Right lung (tissue), 10 donors: ENCODE measurements at places on chromosomes 13 and 19.

GRCh38 chr19:31351855-31352195, 2.6 kb upstream of the TSHZ3 start:
- peak; percentile 44 for DNase-seq

GRCh38 chr13:112657850-112658445, 31.9 kb upstream of the ATP11A start:
- DNase-seq = peak; percentile 21

DNA sequence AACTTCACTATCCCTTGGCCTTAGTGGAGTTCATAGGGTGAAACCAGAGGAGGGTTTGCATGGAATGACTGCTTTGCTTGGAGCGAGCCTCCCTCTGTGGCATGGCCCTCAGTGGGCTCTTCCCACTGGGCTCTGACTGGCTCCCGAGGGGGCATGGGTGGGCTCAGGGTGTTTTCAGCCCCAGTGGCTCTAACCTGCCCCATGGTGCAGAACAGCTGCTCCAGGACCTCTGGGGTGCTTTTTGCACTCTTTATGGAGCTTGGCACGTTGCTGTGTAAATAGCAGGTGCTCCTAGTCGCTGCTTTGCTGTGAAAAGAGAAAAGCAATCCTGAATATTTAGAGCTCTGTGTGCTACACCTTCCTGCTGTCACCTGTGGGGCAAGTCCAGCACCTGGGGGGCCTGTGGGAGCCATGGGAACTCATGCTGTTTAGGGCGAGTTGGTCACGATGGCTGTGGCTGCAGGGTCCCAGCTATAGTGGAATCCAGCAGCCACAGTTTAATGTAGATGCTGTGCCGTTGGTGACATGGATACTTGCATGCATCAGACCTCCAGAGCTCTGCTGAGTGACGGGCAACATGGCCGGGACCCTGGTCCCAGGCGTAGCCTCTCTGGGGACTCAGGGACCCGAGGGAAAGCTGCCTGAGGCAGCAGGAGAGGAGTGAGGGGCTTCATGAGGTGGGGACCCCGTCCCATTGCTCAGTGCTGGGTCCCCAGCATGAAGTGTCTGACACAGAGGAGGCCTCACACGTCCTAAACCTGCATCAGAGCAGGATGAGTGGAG, 14.3 kb upstream of the MCF2L start:
- DNase-seq = no peak

DNA sequence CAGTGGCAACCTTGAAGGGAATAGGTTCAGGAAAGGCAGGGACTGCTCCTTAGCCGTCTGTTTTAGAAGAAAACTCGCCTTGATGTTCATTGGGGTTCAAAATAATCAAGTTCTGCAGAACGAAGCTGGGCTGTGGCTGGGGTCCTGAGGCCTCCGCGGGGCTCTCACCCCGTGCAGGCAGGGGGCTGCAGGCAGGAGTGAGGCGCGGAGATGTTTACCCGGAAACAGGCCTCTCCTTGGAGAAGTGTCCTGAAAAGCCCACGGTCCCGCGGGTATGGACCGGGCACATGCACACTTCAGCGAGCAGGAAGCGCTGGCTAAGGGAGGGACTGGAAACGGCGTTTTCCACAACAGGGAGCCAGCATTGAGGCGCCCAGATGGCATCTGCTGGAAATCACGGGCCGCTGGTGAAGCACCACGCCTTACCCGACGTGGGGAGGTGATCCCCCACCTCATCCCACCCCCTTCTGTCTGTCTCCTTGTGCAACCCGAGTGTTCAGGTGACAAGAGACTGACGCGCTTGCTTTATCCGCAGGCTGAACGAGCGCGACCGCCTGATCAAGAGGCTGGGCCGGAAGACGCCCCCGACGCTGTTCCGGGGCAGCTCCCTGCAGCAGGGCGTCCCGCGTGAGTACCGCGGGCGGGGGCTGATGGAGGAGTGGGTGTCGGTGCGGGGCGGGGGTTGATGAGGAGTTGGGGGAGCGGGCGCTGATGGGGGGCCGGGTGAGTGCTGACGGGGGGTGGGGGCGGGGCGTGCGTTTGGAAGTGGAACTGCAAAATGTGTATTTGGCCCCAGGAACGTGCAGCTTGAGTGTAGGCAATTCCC, 39.6 kb downstream of the SHISA2 start:
- DNase-seq = peak; percentile 76

- no peak for DNase-seq
Observed at GRCh38 chr19:6374161-6374709, 1.5 kb downstream of the PSPN start.

GRCh38 chr19:35022460-35022859, 7.8 kb upstream of the SCN1B start:
- no peak for DNase-seq

DNA sequence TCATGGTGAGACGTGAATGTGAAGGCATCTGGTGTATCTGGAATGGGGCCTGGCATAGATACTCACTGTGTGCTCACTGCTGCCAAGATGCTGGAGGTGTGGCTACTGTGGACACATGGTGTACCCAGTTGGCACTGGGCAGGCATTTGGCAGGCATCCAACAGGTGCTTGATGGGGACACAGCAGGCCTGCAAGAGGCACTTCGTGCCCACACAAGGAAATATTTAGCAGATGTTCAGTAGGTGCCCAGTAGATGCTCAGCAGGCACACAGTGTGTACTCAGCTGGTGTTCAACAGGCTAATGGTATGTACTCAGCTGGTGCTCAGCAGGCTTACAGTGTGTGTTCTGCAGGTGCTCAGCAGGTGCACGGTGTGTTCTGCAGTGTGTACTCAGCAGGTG, 14.2 kb downstream of the CRTC1 start:
- no peak for DNase-seq

DNA sequence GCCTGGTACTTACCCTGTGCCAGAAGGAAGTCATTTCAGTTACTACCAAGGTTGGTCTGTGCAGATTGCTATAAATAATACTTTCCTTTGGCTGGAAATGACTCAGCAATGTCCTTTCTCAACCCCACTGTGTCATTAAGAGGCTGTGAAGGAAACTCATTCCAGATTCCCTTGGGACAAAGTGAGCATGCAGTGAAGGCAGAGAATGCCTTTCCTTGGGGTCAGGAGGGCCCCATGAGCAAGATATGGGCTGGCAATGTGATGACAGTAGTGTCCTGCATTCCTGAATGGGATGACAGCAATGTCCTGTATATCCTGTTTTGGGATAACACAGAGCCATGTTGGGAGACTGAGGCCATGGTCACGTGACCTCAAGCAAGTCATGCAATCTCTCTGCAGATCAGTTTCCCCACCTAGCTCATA, 213.1 kb upstream of the TMTC4 start:
- no peak for DNase-seq

DNA sequence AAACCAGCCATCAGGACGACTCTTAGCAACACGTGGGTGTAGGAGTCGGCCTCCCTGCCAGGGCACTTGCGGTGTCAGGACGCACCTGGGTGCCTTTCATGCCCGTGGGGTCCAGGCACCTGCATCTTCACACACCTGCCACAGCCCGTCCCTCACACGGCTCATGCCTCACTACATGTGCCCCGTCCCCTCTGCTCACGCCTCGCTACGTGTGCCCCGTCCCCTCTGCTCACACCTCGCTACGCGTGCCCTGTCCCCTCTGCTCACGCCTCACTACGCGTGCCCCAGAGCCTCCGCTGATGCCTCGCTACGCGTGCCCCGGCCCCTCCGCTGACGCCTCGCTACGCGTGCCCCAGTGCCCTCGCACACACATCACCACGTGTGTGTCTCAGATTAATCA, 58.0 kb upstream of the F7 start:
- DNase-seq = no peak

- no peak for DNase-seq
Observed at GRCh38 chr13:43363156-43363953, 340.0 kb downstream of the DNAJC15 start.

GRCh38 chr19:35773020-35773806, 2.2 kb upstream of the ARHGAP33 start:
- DNase-seq = no peak

DNA sequence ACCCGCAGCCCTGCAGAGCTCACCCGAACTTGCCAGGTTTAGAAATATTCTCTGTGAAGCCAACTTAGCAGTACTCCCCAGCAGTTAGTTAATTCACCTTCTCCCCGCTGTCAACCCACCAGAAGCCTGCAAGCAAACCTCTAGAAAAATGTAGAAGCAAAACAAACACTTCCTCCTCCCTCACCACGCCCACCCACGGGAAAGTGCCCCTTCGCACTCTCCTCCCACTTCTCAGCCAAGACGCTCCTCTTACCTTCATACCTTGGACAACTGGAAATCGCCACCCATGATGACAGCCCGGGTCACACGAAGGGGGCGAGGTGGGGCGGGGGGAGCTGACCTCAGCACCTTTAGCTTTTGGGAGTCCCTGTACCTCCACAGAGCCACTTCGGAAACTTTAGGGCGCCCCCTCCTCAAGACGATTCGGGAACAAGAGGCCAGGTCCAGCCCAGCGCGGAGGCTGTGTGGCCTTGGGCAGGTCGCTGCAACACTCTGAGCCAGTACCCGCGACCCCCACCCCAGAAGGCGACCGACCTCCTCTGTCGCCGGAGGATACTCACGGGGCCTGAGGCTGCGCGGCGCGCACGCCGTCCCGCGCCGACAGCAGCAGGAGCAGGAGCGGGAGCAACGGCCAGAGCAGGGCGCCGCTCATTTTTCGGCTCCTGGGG, 485 bp downstream of the CPAMD8 start:
- peak; percentile 35 for DNase-seq

DNA sequence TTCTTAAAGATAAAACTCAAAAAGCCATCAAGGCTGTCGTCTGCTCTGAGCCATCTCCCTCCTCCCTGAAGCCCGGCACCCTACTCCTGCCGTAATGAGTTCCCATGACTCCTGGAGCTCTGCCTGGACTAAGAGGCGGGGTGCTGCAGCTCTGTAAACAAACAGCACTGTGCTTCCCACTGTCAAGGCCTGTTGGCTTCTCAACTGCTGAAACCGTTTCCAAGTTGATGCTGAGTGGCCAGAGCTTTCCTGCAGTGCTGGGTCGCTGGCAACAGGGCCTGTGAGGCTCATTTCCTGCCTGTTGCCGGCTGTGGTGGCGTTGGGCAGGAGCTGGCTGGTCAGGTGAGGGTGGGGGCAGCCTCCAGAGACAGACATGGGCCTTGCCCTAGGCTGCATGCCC, 26.7 kb upstream of the ISYNA1 start:
- peak; percentile 84 for DNase-seq

DNA sequence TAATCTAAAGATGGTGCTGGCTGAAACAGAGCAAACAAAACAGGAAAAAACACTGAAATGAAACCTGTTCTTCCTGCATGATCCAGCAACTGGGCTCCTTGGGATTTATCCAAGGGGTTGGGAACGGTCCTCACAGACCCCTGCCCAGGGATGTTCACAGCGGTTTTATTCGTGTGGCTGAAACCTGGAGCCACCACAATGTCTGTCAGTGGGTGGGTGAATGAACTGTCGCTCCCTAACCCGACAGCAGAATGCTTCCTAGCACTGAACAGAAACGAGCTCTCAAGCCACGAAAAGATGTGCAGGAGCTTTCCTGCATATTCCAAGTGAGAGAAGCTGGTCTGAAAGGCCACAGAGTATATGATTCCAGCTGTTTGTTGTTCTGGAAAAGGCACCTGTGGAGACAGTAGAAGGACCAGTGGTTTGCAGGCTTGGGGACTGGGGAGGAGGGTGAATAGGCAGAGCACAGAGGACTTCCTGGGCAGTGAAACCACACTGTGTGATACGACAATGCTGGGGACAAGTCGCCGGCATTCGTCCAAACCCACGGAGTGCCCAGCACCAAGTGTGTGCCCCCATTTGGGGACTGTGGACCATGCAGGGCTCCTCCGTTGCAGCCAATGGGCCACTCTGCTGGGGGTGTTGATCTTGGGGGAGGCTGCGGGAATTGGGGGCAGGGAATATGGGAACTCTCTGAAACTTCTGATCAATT, 73.9 kb downstream of the TEX29 start:
- DNase-seq = no peak

- no peak for DNase-seq
Observed at GRCh38 chr13:41107104-41107571, 25.5 kb downstream of the KBTBD6 start.

DNA sequence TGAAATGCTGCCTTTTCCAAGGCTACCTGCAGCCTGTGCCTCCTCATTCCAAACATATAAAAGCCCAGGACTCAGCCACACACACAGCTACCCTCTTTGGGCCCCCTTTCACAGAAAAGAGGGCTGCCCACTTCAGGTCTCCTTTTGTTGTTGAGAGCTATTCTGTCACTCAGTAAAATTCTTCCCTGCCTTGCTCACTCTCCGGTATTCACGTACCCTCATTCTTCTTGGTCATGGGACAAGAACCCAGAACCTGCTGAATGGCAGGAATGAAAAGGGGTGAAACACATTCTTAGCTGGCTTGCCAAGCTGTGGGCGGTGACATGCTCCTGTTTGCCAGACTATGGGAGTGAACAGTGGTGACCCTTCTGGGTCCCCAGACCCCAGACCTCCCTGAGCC, 338.0 kb upstream of the ATXN8OS start:
- no peak for DNase-seq

DNA sequence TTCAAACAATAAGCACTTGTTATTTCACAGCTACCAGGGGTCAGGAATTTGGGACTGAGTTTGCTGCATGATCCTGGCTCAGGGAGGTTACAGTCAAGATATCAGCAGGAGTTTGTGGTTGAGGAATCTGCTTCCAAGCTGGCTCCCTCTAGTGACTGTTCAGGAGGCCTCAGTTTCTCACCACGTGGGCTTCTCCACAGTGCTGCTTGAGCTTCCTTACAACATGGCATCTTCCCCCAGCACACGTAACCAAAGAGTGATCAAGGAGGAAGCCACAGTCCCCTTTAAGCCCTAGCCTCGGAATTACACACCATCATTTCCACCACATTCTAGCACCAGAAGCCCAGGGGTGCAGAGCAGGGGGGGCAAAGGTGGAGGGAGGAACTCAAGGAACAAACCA, 28.8 kb downstream of the CELF5 start:
- DNase-seq = no peak

DNA sequence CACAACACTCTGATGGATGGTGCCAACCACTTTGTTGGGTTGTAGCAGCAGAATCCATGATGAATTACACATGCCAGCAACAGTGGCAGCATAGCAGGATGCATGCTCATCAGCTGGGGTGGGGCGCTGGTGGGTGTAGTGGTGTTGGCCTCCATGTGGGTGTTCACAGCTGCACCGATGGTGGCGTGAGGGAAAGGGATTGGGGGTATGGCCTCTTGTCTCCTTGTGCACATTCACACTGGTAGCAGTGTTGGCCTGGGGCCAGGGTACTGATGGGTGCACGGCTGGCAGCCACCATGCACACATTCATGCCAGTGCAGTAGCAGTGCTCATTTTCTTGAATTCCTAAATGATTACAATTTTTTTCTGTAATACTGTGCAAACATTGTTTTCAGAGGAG, 2748.8 kb upstream of the PCDH20 start:
- DNase-seq = no peak
